ENCODE measurements at places on chromosomes 11 and 22.

GRCh38 chr11:122293296-122294023, 177.4 kb upstream of the BLID start:
- no peak for DNase-seq

DNA sequence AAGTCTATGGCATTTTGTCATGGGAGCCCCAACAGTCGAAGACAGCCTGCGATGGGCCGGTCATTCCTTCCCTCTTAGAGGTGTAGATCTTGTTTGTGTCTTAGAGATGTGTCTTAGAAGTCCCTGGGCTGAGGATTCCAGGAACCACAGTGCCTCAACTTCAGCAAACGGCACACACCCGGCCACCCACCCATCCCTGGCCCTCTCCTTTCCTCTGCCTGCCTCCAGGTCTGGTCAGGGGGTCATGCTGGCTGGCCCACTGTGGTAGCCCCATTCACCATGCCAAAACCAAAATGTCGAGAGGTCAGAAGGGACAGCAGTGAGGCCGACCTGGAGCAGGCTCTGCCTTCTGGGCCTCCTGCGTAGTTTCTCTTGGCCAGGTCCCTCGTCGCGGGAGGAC, 857.9 kb downstream of the TBC1D22A start:
- no peak for DNase-seq

- DNase-seq = no peak
Measured at GRCh38 chr11:106421676-106422292, 344.3 kb downstream of the AASDHPPT start.

GRCh38 chr11:15075162-15075526, 1.8 kb downstream of the CALCB start:
- DNase-seq = no peak

GRCh38 chr22:39612811-39613548, 42.4 kb downstream of the CACNA1I start:
- no peak for DNase-seq
